ENCODE measurements at places on chromosomes 2 and 18.

GRCh38 chr2:207161247-207162123 is 4.3 kb downstream of the KLF7 start:
- peak; percentile 66 for DNase-seq

DNA sequence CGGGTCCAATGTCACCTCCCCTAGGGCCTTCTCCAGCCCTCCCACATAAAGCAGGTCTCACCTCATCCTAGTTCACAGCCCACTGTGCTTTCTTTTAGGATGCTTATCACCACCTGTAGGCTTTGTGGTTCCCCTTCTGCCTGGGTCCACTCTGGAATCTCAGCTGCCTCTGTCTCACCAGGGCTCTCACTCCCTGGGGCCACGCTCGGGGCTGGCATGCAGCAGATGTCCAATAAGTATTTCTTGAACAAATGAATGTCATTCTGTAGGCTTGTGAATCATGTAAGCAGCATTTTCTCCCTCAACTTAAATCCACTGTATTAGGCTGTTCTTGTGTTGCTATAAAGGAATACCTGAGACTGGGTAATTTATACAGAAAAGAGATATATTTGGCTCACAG is 4.3 kb upstream of the SH3BP4 start:
- no peak for DNase-seq

GRCh38 chr2:122319539-122320132 is 564.2 kb downstream of the TSN start:
- no peak for DNase-seq

DNA sequence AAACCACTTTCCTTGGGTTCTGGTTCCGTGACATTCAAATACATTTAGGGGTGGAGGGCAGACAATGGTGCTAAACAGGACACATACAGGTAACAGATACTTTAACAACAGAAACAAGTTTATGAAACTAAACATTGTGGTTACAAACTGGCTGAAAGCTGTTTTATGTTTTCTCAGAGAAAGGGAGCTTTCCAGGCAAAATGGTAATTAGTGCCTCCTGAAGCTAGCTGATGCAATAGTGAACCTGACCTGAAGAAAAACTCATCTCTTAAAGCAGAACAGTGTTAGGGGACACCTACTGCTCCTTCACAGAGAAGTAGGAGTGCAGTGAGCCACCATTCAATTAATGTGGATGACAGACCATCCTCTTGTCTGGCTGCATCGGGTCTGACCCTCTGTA is 138.9 kb downstream of the CCDC148 start:
- DNase-seq = no peak

DNA sequence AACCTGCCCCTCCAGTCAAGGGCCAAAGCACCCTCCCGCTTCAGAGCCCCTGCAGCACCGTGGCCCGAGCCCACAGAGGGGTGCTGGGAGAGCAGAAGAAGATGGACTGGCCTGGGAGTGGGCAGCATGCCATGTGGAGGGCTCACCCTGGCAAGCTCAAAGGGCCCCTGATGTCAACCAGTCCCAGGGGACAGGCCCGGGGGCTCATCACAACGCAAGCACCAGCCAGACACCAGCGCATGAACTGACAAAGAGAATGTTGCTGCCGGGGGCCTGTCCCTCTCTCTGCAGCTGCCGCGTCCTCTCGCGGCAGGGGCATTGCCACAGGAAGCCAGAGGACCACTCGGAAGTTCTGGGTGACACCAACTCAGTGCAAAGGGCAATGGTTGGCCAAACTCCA is 30.3 kb upstream of the BIN1 start:
- DNase-seq = no peak

GRCh38 chr2:23498943-23499342 is 114.0 kb downstream of the KLHL29 start:
- no peak for DNase-seq

DNA sequence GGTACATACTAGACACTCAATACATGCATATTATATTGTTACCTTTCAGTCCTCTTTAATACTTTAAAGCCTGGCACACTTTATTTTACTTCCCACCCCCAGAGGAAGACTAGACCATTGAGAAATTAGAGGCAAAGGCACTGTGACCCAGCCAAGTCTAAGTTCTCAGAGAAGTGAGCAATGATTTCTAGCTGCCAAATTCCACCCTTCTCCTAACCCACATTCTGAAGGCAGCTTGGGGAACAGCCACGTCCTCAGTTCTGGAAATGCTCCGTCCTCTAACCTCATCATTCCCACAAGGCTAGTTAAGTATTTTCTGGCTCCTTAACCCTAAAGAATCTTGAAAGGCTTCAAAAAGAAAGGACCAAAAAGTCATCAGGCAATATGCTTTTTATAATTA is 86.6 kb downstream of the COL5A2 start:
- DNase-seq = no peak

GRCh38 chr2:100833331-100833730 is 13.4 kb downstream of the NPAS2 start:
- DNase-seq = no peak

GRCh38 chr2:37622450-37623100 is 48.9 kb downstream of the CDC42EP3 start:
- no peak for DNase-seq

GRCh38 chr2:210442878-210443277 is 33.7 kb downstream of the LANCL1 start:
- no peak for DNase-seq

GRCh38 chr2:144480285-144480684 is 39.6 kb downstream of the ZEB2 start:
- no peak for DNase-seq

- DNase-seq = no peak
Observed at GRCh38 chr18:31633392-31634330, 42.0 kb downstream of the TTR start.

GRCh38 chr2:217944366-217944765 is 58.4 kb downstream of the TNS1 start:
- no peak for DNase-seq

GRCh38 chr2:39216346-39217191 is 27.2 kb downstream of the CDKL4 start:
- DNase-seq = no peak

GRCh38 chr18:9433671-9434121 is 41.6 kb upstream of the RALBP1 start:
- DNase-seq = no peak

GRCh38 chr18:25282896-25283703 is 68.9 kb downstream of the ZNF521 start:
- DNase-seq = no peak

- DNase-seq = no peak
Observed at GRCh38 chr18:76488190-76488589, 6.9 kb downstream of the ZNF516 start.

DNA sequence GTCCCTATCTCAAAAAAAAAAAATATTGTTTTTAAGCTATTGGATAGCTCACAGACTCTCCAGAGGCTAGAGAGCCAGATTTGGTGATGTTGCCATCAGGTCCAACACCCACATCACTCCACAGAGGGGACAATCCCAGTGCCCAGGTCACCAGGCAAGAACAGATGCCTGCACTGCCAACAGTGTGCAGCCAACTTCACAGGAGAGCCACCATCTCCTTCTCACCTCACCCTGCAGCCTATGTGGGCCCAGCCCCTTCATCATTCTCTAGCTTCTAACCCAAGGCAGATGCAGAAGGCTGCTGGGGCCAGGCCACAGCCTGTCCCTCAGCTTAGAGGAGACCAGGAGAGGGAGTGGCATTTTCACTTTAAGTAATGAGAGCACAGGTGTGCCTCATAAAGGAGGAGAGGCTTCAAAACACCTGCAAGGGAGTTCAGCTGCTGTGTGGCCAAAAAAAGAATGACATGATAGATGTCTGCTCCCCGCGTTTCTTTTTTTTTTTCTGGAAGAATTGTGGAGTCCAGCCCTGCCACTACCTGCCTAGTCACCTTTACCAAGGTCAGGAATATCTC is 98.0 kb upstream of the ZSWIM2 start:
- DNase-seq = no peak

- DNase-seq = no peak
Observed at GRCh38 chr2:216845426-216845825, 14.4 kb downstream of the TNP1 start.

- no peak for DNase-seq
Observed at GRCh38 chr2:130835766-130836015, 1.0 kb upstream of the ARHGEF4 start.

- no peak for DNase-seq
Observed at GRCh38 chr2:85753525-85754312, at the start of gene ATOH8. Gene ATOH8, plus strand, starts transcription at chr2:85753991. Its CDS starts 199 bp downstream, at chr2:85754190.

GRCh38 chr2:128276878-128277675 is 41.6 kb downstream of the HS6ST1 start:
- DNase-seq = no peak

- no peak for DNase-seq
Observed at GRCh38 chr2:134197445-134197844, 56.4 kb upstream of the MGAT5 start.

DNA sequence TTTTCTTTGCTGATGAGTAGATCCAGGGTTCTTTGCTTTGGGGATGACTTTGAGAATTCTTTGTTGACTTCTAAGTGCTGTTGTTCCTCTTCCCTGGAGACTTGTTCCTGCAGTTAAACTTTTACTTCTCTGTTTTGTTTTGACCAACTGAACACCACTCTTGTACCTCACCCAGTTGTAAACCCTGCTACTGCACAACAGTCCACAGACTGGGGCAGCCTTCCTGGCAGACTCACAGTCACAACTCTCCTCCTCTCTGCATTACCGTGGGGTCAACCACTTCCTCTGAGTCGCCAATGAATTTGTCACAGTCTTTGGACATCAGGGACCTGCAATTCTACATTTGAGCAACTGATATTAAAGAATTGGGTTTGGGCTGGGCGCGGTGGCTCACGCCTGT is 3.8 kb upstream of the SLC8A1 start:
- no peak for DNase-seq

- no peak for DNase-seq
Observed at GRCh38 chr18:59799383-59800015, 100.3 kb upstream of the PMAIP1 start.

- no peak for DNase-seq
Observed at GRCh38 chr2:210534879-210535278, 21.5 kb upstream of the CPS1 start.

DNA sequence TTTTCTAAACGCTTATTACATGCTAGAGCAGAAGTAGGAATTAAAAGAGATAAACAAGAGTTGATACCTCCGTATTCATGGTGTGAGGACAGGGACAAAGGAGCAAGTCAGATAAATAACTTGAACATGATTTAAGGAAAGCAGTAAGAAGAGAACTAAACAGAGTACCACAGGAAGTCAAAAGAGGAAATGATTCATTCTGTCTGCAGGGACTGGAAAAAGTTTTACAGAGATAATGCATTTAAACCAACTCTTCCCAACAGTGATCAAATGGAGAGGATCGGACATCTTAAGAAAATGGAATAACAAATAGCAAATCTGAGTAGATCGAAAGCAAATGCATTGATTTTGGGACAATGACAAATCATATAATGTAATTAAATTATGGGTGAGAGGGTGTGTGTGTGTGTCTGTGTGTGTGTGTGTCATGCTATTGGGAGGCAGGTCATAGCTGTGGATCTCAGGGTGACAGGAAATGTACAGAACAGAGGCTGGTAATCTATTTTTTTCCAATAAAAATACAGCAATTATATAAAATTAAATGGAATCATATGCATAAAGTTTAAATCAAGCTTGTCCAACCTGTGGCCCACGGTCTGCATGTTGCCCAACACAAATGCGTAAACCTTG is 113.4 kb downstream of the MC4R start:
- no peak for DNase-seq

DNA sequence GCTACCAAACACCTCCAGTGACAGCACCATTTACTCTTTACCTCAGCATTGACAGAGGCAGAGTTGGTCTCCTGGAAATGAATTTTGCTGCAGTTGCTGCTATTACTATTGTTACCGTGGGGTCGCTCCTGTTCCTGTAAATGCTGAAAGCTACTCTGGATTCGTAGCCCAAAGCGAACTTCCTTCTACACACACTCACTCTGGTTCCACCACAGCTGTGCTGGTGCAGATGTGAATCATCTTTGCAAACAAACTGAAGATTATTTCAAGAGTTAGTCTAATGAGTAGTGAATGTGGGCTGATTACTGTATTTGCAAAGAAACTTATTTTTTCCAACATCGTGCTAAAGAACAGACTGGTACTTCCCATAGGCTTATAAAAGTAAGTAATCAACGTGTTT is 304.0 kb downstream of the LPIN1 start:
- no peak for DNase-seq

- no peak for DNase-seq
Observed at GRCh38 chr2:71243634-71244301, 16.9 kb upstream of the PAIP2B start.

- no peak for DNase-seq
Observed at GRCh38 chr2:31334311-31335026, 80.1 kb downstream of the XDH start.

GRCh38 chr2:67013821-67014220 is 383.3 kb upstream of the ETAA1 start:
- DNase-seq = no peak

- no peak for DNase-seq
Observed at GRCh38 chr2:113275556-113276215, 3.0 kb downstream of the PAX8 start.

GRCh38 chr2:157783245-157783644 is 92.9 kb downstream of the ACVR1 start:
- no peak for DNase-seq

DNA sequence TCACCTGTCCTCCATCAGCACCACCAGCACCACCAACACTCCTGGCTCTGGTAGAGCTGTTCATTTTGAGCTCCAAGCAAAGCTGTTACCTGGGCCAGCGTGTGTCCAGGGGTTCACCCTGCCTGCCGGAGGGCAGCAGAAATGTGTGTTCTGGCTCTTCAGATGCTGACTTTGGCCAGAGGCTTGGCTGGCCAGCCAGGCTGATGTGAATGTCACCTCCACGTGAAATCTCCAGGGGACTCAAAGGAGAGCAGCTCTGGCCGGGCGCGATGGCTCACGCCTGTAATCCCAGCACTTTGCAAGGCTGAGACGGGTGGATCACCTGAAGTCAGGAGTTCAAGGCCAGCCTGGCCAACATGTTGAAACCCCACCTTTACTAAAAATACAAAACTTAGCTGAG is 33.5 kb downstream of the CIB4 start:
- DNase-seq = no peak

GRCh38 chr2:136359121-136359965 is 241.4 kb upstream of the CXCR4 start:
- no peak for DNase-seq

DNA sequence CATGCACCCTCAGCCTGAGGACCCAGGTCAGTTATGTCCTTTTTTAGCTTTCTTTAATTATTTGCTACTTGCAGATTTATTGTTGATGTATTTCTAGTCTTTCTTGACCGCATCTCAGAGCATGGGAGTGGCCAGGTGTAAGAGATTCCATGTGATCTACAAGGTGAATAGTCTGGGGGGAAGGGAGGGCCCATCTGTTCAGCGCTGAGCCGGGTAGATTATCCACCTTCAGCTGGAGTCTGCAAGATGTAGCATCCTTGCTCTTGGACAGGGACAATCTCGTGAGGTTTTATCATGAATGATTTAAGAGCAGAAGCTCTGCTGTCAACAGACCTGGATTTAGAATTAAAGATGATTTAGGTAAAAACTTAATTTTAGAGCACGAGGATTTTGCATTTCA is 12.0 kb upstream of the DGKD start:
- DNase-seq = no peak

All from pulmonary artery endothelial cell (primary cell).